Fibroblast of pulmonary artery (primary cell): ENCODE measurements at places on chromosomes 13 and 19.

- DNase-seq: no peak
These were observed 620 bp downstream of the CRTC1 start for GRCh38 chr19:18683958-18684641.

GRCh38 chr19:50324331-50324730 is 4.8 kb downstream of the KCNC3 start:
- DNase-seq: no peak

- no peak for DNase-seq
These were observed 59.5 kb upstream of the FGF14 start for GRCh38 chr13:102461302-102461701.

- no peak for DNase-seq
These were observed 651 bp upstream of the POLR1D start for GRCh38 chr13:27621116-27621365.

GRCh38 chr19:4369888-4370260 is 26.5 kb downstream of the MPND start:
- no peak for DNase-seq

DNA sequence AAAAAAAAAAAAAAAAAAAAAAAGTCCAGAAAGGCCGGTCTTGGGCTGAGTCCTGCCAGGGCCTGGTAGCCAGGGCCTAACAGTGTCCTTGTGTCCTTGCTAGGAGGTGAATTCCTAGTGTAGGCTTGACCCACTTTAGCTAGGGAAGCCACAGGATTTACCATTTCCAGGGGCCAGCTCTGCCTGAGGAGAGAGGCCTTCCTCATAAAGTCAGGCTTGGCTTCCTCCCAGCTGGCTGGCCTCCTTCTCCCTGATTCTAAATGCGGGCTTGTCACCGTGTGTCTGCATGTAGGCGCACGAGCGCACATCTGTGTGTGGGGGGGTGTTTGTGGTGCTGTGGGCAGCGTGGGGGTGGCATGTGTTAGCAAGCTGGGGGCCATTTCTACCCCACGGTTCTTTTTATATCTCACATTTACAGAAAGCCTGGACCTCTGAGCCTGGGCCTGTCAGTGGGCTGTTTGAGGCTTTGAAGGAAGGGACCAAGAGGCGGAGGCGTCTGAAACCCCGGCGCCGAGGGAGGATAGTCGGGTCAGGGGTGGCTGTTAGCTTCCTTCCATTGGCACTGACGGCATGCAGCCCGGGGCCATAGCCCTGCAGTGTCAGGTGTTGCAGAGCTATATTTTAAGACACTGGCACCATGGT is 31.7 kb downstream of the IER2 start:
- peak; percentile 69 for DNase-seq

GRCh38 chr13:40598569-40598968 is 67.9 kb downstream of the FOXO1 start:
- no peak for DNase-seq

- no peak for DNase-seq
These were observed 6.0 kb downstream of the UBL3 start for GRCh38 chr13:29844441-29844840.

DNA sequence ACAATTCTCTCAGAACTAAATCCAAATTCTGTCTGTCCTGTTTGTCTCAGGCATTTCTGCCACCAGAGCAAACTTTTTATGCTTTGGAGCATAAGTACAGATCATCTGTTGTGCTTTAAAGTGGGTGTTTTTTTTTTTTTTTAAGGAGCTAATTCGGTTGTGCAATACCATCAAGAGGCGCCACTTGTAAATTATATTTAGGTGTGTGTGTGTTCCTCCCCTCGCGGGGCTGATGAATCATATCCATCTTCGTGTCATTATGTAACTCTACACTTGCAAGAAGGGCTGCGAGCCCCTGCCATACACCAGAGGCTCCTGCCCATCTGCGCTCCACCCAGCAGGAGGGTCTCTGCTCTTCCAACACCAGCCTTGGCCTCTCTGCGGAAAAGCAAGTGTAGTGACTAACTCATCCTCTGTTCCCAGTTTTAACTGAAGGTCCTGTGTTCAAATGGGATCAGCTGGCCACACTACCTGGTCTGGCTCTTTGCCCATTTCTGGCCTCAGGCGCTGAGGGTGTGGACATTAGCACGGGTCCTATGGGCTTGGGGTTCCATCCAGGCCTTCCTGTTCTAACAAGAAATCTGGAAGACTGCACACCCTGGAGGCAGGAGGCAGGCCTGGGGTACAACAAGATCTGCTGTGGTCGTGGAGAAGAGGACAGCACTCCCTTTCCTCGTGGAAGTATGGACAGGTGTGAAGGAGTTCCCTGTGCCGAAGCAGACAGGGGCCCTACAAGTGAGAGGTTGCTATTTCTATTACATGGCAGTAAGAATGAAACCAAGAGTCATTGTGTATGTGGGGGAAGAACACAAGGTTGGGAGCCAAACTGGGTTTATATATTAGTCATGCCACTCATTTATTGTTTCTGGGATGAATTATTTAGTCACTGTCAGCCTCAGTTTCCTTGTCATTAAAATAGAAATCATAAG is 96.1 kb upstream of the MBNL2 start:
- DNase-seq: peak; percentile 49

DNA sequence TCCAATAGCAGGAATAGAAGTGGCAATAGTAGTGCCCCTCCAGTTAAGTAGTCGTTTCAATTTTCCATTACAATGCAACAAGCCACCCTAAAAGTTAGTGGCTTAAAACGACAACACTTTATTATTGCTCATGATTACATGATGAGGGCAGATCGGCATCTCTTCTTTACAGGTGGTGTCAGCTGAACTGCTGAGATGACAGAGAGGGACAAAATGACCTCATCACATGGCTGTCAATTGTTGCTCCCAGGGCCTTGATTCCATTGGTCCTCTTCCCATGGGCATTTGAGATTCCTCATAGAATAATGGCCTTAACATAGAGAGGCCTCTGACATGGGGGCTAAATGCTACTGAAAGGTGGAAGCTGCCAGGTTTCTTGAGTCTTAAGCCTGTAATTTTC is 679.8 kb upstream of the KLHL1 start:
- no peak for DNase-seq

DNA sequence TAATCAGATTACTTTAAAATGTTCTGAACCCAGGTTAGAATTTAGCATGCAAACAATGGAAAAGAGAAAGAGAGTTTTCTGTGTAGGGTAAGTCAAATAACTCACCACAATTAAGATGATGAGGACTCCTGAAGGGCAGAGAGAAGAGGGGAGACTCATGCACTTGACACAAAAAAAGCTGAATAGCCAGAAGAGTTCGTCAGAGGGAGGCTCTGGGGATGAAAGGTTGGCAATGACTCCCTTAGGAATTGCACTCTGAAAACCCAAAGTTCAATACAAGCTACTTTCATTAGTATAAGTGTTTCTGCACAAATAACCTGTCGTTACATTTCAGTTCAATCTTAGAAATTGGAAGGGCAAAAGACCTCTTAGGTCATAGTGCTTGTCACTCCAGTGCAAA is 434.4 kb upstream of the PCDH9 start:
- DNase-seq: no peak

- no peak for DNase-seq
These were observed 142.2 kb downstream of the MZT1 start for GRCh38 chr13:72585254-72585653.

GRCh38 chr19:12727745-12728433 is 4.2 kb upstream of the TNPO2 start:
- no peak for DNase-seq

- DNase-seq: no peak
These were observed 287.4 kb downstream of the PCDH17 start for GRCh38 chr13:57918913-57919312.

- DNase-seq: no peak
These were observed 5.6 kb upstream of the LRRC63 start for GRCh38 chr13:46206143-46206542.

GRCh38 chr13:96781141-96781540 is 213.1 kb downstream of the OXGR1 start:
- no peak for DNase-seq

DNA sequence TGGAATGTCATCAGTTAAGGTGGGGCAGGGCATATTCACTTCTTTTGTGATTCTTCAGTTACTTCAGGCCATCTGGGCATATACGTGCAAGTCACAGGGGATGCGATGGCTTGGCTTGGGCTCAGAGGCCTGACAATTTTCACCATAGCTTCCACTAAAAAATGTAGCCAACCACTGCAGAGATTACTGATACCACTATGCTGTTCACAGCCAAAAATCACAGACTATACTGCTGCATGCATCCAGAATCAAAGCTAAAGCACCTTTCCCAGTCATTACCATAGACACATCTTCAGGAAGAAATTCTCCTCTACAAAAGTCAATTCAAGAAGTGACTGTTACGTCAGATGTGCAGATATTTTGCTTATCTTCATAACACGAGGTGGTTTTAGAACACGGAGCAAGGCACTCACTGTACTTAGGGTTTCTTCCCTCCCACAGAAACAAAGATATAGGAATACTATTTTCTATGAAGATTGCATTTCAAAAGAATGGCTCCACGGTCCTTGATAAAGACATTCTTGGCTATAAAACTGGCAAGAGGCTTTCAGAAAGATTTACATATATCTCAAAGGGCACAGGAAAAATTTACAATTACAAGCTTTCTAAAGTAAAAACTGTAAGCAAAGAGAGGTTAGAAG is 1556.6 kb upstream of the PRR20A start:
- no peak for DNase-seq

- DNase-seq: no peak
These were observed 2.6 kb downstream of the PCDH17 start for GRCh38 chr13:57633950-57634838.

GRCh38 chr13:20475927-20476691 is 49.5 kb downstream of the CRYL1 start:
- no peak for DNase-seq

DNA sequence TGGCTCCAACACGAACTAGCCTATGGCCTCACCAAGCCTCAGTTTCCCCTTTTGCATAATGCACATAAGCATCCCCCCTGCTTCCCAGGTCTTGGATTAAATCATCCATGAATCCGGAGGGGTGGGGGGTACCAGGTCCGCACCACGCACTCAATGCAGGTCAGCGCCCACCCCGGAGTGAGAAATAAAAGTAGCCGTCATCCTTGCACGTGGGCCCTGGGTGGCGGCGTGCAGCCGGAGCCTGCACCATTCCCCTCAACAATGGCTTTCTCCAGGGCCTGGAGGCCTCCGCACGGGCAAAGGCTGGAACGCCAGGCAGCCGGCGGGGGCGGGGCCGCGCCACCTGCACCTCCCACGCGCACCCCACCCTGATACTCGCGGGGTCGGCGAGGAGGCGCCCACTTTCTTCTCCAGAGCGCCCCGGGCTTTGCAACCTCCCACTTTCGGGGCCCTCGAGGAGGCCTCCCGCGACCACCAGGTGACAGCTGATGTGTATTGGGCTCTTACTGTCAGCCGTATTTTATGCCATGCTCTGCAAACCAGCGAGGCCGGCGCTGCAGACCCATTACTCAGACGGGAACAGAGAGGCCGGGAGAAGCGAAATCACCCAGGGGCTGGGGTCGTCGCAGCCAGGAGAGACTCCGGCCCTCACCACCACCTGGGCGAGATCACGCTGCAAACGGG is 767 bp upstream of the GADD45B start:
- DNase-seq: peak; percentile 67

DNA sequence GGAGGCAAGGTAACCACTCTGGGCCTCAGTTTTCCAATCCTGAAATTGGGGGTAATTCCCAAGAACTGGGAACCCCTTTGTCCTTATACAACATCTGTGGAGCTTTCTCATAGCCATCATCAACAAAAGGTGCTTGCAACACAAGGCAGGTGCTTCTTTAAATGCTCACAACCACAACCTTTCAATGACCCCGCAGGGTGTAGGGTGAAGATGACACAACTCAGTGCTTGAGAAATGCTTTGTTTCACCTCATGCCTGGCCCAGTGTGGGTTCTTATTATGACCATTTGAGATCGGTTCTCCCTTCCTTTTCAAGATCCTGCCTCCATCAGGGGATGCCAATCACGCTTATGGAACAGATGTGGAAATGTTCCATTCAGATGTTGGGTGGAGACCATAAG is 8.4 kb downstream of the WIZ start:
- no peak for DNase-seq

GRCh38 chr19:41569481-41570150 is 6.3 kb upstream of the CEACAM21 start:
- DNase-seq: no peak
